Stimulated activated CD4-positive, alpha-beta T cell treated with anti-CD3 and anti-CD28 coated beads, Interleukin-15, amount 100 ng/mL, for 48 hours (primary cell): ENCODE measurements at places on chromosomes 7 and 10.

DNA sequence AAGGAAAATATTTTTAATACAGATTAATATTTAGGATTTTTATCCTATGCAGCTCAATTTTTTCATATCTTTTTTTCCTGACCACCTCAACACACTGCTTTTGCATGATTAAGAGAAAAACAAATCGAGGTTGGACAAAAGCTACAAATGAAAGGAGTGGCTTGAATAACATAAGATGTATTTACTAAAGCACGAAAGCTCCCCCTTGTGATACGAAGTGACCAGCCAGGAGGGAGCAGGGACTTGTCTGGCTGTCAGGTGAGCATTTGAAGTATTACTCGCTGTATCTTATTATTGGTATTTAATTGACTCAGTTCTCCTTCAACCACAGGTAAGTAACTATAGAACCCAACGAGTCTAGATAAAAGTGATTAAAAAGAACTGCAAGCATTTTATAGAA, 265.2 kb upstream of the PHF14 start:
- no peak for DNase-seq

- DNase-seq: no peak
These were observed 527 bp upstream of the HERPUD2 start for GRCh38 chr7:35695473-35695850.

GRCh38 chr10:101724446-101724845, 29.5 kb upstream of the FBXW4 start:
- DNase-seq: no peak

DNA sequence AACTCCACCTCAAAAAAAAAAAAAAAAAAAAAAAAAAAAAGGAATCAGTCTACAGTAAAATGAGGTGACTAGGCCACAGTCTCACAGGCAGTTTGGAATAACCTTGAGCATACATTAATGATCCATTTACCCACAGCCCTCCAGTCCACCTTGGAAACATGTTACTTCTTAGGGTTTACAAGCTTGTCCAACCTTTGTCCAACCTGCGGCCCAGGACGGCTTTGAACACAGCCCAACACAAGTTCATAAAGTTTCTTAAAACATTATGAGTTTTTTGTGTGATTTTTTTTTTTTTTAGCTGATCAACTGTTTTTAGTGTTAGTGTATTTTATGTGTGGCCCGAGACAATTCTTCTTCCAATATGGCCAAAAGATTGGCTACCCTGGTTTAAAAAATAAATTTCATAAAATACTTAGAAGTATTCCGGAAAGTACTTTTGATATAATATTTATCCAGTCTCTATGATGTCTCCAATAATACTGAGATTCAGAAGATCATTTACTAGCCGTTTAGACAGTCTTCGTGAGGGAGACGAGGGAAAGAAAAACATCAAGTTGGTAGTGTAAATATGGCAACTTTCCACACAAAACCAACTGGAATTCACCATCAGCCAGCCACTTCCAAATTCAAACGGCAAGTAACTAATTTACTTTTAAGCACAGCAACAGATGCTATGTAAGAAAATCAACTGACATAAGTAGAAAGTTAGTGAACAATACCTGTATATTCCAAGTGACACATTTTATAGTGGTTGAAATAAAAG, 9.9 kb downstream of the BAZ1B start:
- DNase-seq: no peak

- no peak for DNase-seq
These were observed 28.3 kb upstream of the PLPP4 start for GRCh38 chr10:120428754-120429153.

DNA sequence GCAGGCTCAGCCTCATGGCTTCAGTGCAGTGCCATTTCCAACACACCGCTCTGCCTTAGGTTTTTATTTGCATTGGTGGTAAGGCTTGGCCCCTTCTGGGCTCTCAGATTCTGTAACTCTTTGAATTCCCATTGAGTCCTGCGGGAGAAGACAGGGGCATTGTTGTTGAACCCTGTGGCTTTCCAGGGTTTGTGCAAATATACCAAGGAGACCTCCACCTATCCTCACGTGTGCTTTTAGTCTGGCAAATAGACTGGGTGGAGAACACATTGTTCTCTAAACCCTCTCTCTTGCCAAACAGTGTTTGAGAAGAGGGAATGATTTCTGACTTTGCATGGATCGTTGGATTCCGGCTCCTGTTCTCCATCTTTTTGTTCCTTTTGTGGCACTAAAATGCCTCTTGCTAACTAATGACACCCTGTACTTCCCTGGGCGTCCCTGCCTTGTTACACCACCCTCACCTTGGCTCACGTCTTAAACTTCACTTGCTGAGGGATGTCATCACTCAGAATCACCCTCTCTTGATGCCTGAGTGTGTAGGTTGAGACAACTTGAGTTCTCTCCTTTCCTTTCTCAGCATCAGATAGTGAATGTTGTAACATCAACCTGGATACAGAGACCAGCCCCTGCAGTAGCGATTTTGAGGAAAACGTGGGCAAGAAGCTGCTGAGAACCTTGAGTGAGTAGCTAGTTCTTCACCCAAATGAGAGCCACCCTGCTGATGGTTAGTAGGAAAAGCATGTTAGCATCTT, 40.5 kb downstream of the GOT1 start:
- DNase-seq: no peak

- no peak for DNase-seq
These were observed 281.5 kb upstream of the LYZL1 start for GRCh38 chr10:29007370-29007747.

GRCh38 chr7:4675771-4676367, 6.2 kb upstream of the FOXK1 start:
- DNase-seq: no peak

DNA sequence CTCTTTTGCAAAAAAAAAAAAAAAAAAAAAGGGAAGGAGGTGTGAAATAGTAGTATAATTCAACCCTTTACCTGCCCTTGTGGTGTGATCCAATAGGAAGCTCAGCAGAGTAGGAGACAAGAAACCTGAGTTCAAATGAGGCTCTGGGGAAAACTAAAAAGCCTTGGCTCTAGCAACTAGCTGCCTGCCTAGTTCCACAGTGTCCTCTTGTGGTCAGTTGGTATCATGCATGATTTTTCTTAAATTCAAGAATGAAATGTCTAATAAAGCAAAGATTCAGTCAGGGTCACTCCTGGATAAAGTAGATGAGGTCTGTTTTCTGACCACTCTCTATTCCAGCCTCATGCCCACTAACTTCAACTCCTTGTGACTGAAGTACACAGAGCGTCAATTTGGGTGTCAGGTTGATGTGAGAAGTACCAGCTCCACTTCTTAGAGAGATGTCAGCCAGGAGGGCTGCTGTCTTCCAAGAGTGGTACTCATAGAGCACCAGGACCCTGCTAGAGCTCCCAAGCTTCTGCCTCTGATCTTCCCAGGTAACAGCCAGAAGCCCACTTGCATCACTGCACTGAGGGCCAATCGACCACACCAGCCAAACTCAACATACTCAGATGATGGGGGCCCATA, 10.5 kb downstream of the LSM5 start:
- DNase-seq: no peak

DNA sequence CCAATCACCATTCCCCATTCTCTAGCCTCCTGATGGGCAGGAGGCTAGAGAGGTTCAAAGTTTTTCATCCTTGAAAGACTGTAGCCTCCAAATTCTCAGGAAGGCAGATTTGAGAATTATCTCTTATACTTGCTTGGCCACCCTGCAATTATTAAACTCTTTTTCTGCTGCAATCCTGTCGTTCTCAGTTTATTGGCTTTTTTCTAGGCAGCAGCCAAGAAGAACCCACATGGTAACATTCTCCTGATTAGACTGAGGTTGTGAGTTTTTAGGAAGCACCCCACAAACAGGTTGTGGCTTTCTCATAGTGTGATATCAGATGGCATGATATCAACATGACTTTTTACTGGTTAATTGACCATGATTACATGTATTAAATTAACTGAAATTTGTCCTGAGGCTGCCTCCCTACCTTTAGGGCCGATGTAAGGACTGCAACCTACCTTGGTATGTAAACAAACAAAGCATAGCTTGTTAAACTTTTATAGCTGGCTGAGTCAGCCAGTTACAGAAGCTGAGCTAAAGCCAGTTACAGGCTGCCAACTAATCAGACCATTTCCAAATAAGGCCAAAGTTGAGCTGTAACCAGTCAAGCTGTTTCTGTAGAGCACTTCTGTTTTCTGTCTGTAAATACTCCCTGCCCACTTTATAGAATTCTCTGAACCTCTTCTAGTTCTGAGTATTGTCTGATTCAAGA, 3.2 kb upstream of the ZNF248 start:
- DNase-seq: no peak

DNA sequence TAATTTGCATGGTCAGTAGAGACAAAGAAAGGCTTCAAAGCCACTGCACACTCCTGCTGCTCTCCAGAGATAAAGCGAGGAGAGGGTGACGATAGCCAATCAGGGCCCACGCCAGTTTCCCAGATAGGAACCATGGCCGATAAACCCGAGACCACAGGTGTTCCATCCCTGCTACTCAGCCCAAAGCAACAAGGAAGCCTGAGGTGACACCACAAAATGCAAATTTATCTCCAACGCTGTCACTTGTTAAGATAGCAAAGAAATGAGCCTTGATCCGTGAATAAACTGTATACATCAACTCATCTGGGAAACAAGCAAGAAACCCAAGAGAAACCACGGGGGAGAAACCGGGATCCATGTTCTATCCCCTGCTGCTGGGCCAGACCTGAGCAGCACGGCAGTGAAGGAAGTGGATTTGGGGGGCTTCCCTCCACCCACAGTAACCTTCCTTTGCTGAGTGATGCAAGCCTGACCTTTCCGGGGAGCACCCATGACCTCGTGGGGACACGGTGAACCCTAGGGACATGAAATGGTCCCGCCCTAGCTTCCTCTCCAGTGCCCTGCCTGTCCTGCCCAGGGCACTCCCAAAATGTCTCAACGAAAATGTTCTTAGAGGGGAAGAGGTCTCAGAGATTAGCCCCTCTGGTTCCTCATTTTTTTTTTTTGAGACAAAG, 164.6 kb downstream of the PTPRN2 start:
- DNase-seq: no peak

GRCh38 chr7:1252540-1253090, 19.9 kb downstream of the UNCX start:
- no peak for DNase-seq
